ENCODE measurements at places on chromosomes 12 and 14. TPM values are rescaled to one million over a fixed set of nuclear protein-coding genes. Genes with fewer than 3 reads are reported as not detected.

PRIMA1 gene
- total RNA-seq, result not detected

NTN4 gene
- 0.34 TPM for total RNA-seq

CEBPE gene
- total RNA-seq, result not detected

KRT3 gene
- total RNA-seq, result not detected

TAS2R20 gene
- total RNA-seq, result 4.4 TPM
